ENCODE measurements at places on chromosomes 6 and 20. TPM values are rescaled to one million over a fixed set of nuclear protein-coding genes. Genes with fewer than 3 reads are reported as not detected.

The CSNK2B gene
- 253 TPM for total RNA-seq

The HINT3 gene
- total RNA-seq, result 15.0 TPM

The NFKBIL1 gene
- total RNA-seq, result 17.2 TPM

The CAPN11 gene
- total RNA-seq, result not detected

Data from A673 (cell line).